Central memory CD8-positive, alpha-beta T cell (primary cell): ENCODE measurements at places on chromosomes 7 and 10.

- DNase-seq, result no peak
Observed at GRCh38 chr7:33685981-33686683, 219.2 kb upstream of the BMPER start.

DNA sequence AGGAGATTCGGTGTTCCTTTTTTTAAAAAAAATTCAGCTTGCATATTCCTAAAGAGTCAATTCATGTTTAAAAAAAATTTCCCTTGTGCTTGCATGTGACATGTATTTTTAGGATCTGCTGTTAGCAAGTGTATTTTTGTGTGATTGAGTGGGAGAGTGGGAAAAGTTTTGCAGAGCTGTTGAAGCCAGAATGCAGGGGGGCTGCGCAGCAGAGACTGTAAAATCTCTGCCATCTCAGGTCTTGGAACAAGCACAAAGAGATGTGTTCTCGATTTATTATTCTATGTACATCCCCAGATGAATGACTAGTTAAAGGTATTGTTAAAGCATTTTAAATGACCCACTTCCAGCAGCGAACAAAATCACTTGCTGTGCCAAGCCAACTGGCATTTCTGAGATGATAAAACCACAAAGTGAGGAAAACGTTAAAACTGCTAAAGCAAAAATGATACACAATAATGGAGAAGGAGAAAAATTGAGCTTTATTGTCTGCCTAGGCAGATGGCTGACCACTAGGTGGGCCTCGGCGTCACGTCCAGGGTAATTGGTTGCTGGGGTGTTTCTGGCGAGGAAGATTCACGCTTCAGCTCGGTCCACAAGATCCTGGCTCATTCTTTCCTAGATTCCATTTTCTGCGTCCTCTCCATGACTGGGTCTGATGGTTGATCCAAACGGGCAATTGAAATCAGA, 67.0 kb upstream of the ATRNL1 start:
- no peak for DNase-seq

DNA sequence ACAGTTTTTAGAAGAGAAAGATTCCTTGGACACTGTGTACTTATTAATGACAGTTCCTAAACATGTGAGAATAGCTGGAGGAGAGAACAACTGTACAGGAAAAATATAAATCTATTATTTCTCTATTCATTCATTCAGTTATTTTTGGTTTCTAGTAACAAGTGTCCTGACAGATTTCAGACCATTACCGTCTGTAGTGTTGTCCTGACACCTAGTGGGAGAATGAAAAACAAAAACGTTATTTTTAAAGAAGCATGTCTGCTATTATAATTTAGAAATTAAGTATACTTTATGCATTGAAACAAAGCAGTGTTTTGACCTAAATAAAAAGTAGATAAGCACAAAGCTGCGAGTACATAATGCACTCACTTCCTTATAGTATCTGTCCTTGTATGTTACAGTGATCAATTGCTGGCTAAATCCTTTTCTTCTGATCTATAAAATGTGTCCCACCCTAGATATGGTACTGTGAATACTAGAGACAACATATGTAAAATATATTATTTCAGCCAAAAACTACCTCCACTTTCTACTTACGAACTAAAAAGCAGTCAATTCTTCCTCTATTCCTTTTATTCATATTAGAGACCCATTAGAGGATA, 575.6 kb downstream of the ARL4A start:
- DNase-seq, result no peak

- no peak for DNase-seq
Observed at GRCh38 chr7:38476764-38477163, 154.4 kb downstream of the AMPH start.

DNA sequence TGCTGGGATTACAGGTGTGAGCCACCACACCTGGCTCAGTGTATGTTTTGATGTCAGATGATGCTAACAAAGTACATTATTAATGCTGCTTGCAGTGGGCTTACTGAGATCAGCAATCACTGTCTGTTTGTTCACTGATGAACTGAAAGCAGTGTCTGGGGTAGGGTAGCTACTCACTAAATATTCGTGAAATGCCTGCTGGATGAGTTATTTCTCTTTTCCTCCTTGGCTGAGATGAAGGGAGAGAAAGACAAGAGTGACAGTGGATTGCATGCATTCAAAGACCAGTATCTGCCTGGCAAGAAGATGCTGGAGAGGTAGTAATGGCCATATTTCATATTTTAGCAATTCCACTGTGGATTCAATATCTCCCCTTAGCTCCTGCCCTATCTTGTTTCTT, 32.3 kb downstream of the FAM107B start:
- no peak for DNase-seq

GRCh38 chr10:96906864-96907263, 74.8 kb downstream of the LCOR start:
- DNase-seq, result no peak

- no peak for DNase-seq
Observed at GRCh38 chr10:47323087-47323486, 833 bp downstream of the GDF2 start.

GRCh38 chr7:139591550-139592195, 68.2 kb downstream of the CLEC2L start:
- DNase-seq, result no peak

DNA sequence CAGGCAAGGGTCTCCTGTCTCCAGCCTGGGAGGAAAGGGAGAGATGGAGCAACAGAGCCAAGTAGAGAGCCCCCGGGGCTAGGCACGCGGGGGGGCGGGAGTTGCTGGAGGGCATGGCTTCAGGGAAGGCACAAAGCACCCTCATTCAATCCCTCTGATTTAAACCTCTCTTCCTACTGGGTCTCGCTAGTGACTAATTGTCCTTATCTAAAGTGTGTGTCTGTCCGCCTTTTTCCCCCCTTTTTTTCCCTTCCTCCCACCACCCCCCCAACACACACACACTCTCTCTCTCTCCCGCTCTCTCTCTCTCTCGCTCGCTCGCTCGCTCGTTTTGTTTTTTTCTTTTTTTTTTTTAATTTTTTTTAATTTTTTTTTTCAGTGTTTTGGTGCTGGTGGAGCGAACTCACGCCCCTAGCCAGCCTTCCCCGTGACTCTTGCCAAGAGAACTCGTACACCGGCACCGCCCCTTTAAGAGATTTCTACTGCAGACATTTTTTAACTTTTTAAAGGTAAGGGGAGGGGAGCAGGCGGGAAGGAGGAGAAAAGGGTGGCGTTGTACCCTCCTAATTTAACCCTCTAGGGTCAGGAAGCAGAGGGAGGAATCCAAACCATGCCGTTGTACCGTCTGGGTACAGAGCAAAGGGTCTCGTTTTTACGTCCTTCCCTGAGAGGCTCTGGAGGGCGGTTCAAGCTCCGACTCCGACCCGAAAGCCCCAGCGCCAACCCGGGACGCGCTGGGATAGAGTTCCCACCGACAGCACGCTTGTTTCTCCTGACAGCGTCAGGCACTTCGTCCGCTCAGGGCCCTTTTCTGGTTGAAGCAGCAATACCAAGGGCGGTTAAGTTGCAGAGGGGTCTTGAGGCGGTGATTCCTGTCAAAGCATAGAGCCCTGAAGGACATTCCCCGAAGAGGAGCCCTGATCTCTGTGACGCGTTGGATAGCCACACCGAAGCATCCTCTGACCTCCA, at the start of gene HPSE2:
Gene HPSE2, minus strand, starts transcription at position 195 of the 969 bp plus-strand sequence.
- DNase-seq, result no peak

DNA sequence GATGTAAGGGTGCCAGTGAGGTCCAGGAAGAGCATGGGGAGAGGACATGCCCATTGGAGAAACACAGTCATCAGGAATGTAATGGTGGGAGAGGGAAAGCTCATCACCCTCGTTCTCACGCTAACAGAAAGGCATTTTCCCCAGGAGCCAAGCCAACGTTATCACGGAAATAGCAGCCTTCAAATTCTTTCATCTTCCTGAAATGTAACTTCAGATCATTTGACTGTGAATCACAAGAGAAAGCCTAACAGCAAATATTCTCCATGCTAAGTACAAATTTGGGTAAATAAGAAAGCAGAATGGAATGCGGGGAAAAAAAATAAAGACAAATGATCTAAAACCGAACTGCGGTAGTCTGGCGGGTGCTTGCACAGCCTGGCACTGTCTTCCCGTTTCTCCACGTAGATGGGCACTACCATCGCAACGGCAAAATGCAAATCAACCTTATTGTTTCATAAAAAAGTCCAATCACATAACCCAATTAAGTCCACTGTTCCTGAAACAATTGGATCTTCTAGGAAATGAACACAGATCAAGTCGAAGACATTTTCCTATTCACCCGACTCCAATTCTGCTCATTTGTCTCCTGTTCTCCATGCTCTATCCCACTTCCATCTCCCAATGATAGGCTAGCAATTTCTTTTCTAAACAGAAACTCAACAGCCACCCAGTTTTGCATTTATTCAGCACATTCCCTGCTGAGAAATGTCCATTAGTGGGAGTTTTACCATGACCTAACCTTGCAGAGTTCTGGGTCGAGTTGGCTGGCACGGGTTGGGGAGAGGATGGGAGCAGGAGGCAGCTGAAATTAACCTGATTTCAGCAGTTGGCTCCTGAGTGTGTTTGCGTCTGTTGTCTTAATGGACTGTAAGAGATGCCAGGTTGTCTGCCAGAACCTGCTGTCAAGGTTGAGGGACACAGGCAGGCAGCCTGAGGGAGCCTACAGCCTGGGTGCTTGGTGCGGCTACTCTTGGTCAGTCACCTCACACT, 74.6 kb upstream of the FRMD4A start:
- no peak for DNase-seq

DNA sequence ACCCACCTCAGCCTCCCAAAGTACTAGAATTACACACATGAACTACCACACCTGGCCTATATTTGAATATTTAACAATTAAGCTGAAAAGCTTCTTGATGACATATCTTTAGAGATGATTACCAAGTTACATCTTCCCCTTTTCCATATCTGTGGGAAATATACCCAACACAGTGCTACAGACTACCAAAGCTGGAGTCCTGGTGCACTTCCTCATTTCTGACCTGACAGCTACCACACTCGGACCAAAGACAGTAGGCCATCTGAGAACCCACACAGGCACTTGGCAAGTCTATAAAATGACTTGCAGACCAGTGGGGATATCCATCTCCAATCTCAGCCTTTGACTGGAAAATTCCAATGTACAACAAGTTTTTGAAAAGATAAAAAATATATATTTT, 270.4 kb upstream of the KLF14 start:
- DNase-seq, result no peak

DNA sequence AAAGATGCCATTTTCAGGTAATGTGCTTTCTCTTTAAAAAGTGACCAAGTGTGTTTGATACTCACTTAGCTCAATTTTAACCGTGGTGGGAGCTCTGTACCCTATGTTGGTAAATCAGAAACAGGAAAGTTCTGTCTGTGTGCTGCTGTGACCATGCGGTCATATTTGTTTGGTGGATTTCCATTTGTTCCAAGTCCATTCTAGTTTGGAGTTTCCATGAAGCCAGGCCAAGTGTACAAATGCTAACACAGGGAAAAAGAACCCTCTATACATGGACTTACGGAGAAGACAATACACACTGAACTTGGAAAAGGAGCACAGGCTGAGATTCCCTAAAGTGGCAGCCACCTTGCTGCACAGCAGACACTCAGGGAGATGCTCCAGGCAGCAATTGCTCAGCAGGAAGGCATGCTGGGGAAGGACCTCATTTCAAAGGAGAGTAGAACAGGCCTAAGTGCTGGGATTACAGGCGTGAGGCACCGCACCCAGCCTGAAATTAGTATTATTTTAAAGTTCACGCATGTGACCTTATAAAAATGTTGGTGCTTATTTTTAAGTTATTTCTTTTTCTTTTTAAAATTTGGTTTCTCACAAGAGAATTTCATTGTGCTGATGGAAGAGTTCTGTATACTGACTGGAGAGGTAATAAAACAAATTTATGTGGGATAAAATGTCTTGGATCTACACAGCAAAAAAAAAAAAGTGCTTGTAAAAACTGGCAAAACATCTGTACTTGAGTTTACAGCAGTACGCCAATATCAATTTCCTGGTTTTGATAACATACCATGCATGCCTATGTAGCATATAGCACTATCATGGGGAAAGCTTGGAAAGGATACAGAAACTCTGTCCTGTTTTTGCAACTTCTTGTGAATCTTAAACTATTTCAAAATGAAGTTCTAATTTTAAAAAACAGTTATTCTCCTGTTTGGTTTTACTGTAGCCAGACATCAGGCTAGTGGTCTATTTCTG, 436.2 kb downstream of the KCNMA1 start:
- no peak for DNase-seq

DNA sequence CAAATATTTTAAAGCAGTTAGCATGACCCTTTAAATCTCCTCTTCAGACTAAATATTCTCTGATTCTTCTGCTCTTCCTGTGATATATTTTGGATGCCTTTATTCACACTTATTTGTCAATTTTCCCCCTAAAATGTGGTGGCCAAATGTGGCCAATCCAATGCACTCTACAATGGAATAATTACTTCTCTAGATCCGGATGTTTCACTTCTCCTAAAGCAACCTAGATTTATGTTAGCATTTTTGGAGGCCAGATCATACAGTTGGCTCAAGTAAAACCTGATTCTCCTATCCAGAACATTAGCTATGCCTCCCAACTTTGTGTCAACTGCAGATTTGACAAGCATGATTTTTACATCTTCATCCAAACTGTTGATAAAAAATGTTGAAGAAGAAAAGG, 153.7 kb downstream of the CREB5 start:
- no peak for DNase-seq

DNA sequence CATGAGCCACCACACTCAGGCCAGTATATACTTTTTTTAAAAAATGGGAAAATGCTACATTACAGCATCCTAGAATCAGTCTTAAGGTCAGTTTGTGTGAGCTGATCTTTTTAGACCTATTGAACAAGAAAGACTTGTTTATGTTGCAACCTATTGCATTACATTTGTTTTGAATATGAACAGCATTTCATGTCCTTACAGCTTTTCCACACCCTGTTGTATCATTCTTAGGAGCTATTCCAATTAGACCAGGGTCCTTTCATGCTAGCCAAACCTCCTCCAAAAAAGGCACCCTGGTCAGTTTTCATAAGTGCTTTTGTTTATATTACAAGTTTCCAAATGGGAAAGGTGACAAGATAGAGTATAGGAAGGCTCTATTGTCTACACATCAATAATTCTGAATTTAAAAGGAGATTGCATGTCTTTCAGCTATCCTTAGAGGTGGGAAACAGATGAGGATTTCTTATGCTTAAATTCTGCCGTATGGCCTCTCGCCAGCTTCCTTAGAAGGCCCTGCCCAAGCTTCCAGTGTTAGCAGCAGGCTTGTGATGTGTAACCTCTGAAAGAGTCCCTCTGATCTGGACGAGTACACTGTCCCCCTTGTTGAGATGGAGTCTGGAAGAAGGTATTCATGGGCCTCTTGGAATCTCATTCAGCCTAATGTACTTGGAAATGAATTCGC, 171.9 kb downstream of the OTUD1 start:
- no peak for DNase-seq
